Spleen (tissue), 13 donors: ENCODE measurements at places on chromosomes 11 and 22.

GRCh38 chr11:73331138-73331916, 23.3 kb downstream of the ARHGEF17 start:
- no peak for DNase-seq

- peak; percentile 31 for DNase-seq
These were observed 107.0 kb downstream of the SHANK2 start for GRCh38 chr11:71145368-71145767.

DNA sequence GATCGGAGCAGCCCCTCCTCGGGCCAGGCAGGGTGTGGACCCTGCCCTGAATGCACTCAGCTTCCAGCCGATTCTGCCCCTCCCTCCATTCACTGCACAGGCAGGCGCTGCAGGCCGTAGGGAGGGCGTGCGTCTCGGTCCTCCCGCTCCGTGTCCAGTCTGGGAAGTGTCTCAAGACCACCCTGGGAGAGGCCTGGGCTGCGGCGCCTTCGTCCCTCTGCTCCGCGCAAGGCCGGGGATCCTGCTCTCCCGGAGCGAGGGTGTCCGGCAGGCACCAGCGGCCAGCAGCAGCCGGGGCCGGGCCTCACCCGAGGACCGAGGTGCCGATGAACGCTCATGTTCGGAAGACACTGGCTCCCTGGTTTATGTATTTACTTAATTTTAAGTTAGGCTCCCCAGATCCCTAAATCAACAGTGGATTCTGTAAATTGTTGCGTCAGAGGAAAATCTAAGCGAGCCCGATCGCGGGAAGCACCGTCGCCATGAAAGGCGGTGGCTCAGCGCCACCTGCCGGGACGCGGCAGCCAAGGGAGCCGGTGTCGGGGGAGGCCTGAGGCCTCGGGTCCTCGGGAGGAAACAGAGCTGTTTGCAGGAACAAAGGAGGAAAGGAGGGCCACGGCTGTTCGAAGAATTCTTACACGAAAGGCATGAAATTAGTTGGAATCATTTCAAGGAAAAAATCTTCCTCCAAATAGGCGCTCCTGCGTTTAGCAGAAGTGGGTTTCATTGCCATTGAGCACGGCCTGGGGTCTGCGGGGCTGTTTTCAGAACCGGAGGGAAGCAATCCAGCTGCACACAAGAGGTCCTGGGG, 195.3 kb downstream of the BRD1 start:
- DNase-seq: no peak

DNA sequence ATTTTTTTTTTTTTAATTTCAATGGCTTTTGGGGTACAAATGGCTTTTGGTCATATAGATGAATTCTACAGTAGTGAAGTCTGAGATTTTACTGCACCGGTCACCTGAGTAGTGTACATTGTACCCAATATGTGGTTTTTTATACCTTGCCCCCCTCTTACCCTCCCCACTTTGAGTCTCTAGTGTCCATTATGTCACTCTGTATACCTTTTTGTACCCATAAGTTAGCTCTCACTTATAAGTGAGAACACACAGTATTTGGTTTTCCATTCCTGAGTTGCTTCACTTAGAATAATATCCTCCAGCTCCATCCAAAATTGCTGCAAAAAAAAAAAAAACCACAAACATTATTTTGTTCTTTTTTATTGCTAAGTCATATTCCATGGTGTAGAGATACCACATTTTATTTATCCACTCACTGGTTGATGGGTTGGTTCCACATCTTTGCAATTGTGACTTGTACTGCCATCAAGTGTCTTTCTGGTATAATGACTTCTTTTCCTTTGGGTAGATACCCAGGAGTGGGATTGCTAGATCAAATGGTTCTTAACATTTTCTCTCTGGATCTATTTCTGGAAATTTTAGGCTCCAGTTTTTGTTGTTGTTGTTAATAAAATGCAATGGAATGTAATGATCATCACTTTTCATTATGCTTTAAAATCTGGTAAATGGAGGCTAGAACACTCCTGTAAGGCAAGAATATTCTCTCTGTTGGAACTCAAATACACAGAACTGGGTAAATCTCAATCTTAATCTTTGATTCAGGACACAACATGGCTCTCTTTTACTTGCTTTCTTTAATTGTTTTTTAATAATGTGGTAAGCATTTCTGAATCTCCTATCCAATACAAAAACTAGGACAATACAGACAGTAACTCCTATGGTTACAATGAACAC, 10.3 kb downstream of the NEAT1 start:
- DNase-seq: no peak

GRCh38 chr11:100536979-100537378, 150.1 kb upstream of the ARHGAP42 start:
- no peak for DNase-seq

- DNase-seq: no peak
These were observed 7.0 kb upstream of the KCNE3 start for GRCh38 chr11:74474316-74474715.

DNA sequence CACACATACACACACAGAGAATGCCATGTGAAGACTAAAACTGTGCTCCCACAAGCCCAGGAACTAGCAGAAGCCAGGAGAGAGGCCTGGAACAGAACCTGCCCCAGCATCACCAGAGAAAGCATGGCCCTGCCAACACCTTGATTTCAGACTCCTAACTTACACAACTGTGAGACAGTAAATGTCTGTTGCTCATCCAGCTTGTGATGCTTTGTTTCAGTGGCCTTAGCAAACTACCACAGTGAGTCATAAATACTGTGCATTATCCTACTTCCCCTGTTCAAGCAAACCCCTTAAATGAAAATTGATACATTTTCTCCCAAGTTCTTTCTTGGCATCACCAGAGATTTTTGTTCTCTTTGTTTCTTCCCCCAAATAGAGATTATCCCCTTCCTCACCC, 1539.4 kb upstream of the TENM4 start:
- no peak for DNase-seq

DNA sequence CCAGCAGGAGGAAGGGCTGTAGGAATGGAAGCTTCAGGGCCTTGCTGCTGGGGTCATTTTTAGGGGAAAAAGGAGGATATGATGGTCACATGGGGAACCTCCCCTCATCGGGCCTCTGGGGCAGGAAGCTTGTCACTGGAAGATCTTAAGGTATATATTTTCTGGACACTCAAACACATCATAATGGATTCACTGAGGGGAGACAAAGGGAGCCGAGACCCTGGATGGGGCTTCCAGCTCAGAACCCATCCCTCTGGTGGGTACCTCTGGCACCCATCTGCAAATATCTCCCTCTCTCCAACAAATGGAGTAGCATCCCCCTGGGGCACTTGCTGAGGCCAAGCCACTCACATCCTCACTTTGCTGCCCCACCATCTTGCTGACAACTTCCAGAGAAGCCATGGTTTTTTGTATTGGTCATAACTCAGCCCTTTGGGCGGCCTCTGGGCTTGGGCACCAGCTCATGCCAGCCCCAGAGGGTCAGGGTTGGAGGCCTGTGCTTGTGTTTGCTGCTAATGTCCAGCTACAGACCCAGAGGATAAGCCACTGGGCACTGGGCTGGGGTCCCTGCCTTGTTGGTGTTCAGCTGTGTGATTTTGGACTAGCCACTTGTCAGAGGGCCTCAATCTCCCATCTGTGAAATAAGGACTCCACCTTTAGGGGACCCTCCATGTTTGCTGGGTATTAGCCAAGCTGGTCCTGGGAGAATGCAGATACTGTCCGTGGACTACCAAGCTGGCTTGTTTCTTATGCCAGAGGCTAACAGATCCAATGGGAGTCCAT, 14.1 kb downstream of the IL10RA start:
- DNase-seq: peak; percentile 75

- no peak for DNase-seq
These were observed 4.9 kb upstream of the RAB38 start for GRCh38 chr11:88179971-88180629.

DNA sequence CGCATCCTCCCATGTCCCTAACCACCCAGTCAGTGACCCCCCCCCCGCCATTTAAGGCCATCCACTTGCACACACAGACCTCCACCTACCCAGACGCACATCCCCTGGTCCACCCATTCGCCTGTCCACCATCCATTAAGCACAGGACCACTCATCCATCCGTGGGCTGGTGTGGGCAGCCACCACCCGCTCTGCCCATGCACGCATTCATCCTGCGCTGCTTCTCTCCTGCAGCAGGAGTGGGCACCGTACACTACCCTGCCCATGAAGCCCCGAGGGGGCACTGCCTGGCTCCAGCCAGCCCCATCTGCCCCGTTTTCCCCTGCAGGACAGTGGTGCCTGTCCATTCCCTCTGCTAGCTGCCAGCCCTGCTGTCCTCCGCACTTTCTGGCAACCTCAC, 3.9 kb upstream of the SLC16A8 start:
- DNase-seq: no peak

GRCh38 chr11:64553554-64554201, 37.3 kb upstream of the SLC22A12 start:
- DNase-seq: peak; percentile 84

DNA sequence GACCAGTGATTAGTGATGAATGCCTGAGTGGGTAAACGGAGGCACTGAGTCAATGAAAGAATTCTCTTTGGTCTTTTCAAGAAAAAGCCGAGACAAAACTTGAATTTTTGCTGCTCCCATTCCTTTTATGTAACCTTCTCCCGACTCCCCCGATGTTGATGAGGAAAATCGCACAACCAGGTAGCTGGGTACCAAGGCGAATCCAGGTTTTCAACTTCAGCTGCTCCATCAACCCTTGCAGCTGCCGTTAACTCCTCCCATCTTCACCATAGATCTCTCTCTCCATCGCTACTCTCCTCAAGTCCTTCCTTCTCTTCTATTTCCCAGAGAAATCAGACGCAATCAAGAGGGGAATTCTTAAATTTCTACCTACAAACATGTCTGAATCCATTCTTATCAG, 611 bp upstream of the USP2 start:
- DNase-seq: no peak
